Myocyte (in vitro differentiated cells): ENCODE measurements at places on chromosomes 12 and 14. TPM values are rescaled to one million over a fixed set of nuclear protein-coding genes. Genes with fewer than 3 reads are reported as not detected.
A peak's percentile ranks its signal among the peaks of the same experiment; 100 is the strongest.

Gene SMIM41
- total RNA-seq: not detected in 2 replicates

GRCh38 chr14:90509403-90509802, 112.6 kb downstream of the CALM1 start:
- no peak for DNase-seq

Gene KCTD10
- total RNA-seq: 26.9 and 37.8 TPM in 2 replicates

DNA sequence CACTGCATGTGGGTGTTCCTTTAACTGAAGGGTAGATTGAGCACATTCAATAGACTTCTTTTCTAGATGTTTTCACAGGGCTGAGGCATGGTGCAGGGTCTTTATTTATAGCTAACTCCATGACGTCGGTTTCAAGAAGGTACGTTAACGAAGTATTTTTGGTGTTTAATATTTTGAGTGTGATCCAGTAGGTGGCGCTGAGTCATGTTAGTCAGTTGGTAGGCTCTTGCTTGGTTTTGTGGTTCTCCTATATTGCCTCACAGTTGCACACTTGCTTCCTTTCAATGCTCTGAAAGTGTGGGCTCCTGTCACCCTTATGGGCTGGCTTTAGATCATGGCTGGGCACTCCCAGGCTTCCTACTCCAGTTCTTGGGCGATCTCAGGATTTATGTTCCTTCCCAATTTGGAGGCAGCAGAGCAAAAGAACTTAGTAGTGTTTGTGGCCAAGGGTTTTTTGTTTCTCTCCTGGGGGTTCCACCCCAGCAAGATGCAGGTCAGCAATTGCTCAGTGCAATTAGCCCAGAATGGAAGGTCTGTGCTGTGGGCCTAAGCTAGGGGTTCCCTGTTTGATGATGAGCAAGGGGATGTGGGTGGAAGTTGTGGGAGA, 471.6 kb upstream of the FOXG1 start:
- peak; percentile 55 for DNase-seq

DNA sequence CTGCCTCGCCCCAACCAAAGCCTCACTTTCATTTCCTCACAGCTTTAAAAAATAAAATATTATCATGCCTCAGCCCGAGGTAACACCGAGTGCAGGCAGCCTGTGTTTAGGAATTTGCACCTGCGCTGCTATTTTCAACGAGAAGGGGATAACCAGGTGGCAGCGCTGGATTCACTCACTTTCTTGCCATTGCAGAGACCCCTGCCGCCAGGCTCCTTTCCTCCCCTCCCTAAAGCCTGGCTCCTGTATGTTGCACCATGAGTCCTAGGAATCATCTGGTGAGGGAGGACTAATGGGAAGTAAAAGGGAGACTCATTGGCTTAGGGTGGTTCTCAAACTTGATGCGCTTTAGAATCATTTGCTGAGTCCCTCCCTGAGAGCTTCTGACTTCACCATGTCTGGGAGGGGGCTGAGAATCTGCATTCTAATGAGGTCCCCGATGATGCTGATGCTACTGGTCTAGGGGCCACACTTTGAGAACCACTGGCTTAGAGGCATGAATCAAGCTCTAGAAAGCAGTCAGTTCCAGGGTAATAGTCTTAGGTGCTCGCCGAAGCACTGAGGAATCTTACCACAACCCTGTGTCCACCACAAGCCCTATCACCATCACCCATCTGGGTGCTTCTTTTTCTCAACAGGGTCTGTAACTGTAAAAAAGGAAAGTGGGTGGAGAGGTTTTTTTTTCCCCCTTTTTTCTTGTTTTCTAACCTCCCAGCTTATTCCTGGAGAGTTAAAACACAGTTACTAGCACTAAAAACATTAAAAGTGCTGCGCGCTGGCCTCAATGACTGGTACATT, 83.8 kb downstream of the SLC38A1 start:
- DNase-seq: no peak

Gene CCDC197
- total RNA-seq: not detected in 2 replicates
